Activated T-helper 1 cell treated with anti-CD3 and anti-CD28 coated beads, Interleukin-2, amount 50 U/mL, for 16 hours (primary cell): ENCODE measurements at places on chromosomes 11 and 22.

GRCh38 chr11:3126207-3126865 is 38.8 kb downstream of the OSBPL5 start:
- DNase-seq: no peak

DNA sequence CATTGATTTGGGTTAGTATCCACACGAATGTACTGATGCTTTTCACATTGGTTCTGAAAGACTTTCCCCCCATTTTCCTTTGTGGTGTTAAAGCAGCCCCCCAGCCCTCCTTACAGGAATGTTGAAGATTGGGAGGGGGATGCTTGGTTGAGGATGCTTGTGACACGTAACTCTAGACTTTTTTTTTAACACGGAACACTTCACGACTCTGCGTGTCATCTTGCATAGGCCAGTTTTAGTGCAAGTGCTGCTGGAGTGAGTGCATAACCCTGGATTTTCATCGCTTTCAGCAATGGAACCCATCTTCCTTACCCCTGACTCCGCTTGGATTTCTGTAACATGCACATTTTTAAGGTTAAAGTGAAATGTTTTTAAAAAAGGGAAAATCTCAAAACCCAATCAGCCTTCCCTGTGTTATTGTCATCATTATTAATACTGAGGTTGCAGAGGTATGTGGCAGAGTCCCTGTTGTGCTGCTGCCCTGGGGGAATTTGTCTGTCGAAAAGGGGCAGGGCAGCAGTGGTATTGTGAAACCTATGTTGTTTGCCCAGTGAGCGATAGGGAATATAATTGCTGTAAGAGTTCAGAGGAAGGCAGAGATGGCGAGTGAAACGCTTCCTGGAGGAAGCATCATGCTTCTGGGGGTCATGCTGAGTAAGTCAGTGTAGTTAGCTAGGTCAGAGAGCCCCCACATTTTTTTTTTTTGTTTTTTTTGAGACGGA is 12.1 kb downstream of the CECR2 start:
- no peak for DNase-seq

- DNase-seq: no peak
Observed at GRCh38 chr11:100229086-100229485, 458.0 kb upstream of the ARHGAP42 start.

DNA sequence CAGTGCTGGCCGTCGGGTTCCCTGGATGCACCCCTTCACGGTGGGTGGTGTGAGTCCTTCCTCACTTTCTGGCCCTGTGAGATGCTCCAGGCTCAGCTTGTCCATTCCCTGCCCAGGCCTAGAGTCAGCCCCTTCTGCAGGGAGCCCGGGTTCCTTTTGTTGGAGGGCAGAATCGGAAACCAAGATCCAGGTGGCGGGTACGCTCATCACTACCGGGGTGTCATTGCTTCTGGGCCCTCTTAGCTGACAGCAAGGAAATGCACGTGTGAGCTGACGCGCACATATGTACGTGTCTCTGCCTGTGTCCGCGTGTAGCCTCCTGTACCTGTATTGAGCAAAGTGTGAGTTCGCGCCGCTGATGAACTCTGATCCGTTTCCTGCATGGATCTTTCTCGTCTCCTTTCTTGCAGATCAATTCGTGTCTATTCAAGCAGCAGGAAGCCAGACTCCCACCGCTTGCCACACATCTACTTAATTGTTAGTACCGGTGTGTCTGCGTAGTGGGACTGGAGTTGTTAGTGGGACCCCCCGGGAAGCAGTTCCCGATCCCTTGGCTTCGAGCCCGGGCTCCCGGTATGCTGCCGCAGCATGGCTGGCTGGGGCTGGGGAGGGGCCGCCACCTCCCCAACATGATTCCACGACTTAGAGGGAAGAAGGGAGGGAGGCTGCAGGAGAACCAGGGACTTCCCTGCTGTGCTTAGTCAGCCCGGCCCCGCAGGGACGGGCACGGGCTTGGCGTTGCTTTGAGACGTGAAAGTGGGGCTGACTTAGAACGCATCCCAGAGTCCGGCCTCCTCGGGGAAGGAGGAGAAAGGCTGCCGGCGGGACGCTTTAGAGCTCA is 35.9 kb upstream of the GRAMD4 start:
- DNase-seq: no peak

DNA sequence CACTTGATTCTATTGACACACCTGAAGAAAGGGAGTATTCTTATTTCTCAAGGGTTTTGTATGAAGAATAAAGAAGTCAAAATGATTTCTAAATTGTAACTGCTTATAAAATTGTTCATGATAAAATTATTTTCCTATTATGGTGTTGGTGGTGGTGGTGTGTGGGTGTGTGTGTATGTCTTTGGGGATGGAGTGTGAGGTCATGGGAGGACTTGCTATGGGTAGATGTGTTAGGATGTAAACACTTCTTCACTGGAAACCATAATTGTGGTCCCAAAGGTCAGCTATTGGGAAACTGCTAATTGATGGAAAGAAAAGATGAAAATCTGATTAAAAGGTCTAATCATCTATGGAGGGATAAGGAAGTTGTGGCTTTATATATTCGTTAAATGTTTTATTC is 5.1 kb downstream of the TRIM22 start:
- DNase-seq: no peak

GRCh38 chr11:3058753-3059664 is 1.8 kb upstream of the CARS1 start:
- DNase-seq: no peak

DNA sequence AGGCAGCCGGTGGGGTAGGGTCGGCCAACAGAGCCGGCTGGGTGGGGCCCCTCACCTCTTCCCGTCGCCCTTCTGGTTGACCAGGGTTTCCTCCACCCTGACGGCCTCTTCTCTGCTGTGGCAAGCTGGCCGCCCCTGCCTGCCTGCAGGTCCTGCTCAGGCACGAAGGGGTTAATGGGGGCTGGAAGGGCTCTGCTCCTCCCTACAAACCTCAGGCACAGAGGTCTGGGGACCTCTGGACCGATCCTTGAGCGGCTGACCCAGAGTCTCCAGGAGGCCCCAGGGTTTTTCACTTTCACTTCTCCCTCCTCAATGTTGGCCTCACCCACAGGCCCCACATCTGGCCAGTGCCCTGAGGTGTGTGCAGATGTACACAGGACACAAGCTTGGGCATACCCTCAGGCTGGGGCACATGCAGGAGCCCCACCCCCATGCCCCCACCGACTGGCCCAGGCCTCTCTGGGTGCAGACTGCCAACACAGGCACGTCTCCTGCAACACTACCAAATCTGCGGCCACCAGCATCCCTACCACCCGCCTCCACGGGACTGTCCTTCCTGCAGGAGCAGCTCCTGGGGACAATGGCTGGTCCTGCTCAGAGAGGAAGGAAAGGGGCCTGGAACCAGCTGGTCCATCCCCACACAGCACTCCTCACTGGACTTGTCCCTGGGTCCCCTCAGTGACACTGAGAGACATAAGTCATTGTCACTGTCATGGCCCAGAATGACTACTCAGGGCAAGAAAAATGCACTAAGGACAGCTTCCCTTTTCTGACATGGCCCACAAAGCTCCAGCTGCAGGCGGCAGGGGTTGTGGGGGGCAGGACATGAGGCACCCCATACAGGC is 3.2 kb upstream of the TBX1 start:
- no peak for DNase-seq

- DNase-seq: no peak
Observed at GRCh38 chr22:49308300-49308699, 519.4 kb downstream of the BRD1 start.

GRCh38 chr22:46827136-46827780 is 64.8 kb downstream of the TBC1D22A start:
- no peak for DNase-seq

- no peak for DNase-seq
Observed at GRCh38 chr22:44031158-44031952, 7.3 kb downstream of the PARVB start.

- no peak for DNase-seq
Observed at GRCh38 chr11:123057661-123058305, 4.2 kb downstream of the HSPA8 start.

DNA sequence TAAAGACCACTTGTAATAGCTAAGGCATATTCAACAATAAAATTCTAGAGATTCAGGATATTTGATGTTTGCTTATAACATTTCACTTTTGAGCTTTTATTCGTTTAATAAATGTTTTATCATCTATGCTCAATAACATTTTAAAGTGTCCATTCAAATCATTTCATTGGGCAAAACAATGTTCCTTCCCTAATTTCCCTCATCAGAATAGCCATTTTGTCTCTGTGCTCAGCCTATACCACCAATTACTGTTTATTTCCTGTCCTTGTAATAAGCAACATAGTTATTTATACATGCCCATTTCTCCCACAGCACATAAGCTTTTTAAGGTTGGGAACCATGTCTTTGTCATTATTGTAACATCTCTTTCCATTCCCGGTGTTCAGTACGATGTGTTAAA is 1.3 kb upstream of the SC5D start:
- no peak for DNase-seq

DNA sequence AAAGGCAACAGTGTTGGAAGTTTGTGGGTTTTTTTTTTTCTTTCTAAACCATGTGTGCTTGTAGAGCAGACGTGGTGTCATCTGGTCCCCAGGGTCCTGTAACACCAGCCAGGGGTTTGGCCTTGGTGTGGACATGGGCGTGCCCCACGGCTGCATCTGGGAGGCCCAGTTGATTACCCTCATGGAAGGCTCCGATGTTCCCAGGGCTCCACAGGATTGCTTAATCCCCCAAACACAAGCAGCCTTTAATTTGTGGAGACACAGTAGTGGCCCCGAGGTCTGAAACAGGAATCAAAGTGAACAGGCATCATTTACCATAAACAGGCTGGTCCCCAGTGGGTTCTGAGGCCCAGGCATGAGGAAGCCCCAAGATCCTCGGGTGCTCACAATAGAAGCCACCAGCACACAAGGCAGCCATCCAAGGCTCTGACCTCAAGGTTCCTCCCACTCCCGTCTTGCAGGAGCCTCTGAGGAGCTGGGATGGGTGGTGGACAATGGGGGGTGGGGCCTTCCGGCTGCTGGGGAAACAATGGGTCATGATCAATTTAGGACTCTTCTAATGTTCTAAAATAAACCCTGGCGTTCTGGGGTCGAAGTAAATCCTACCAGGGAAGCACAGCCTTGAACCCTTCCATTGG is 115.0 kb upstream of the CD82 start:
- no peak for DNase-seq

DNA sequence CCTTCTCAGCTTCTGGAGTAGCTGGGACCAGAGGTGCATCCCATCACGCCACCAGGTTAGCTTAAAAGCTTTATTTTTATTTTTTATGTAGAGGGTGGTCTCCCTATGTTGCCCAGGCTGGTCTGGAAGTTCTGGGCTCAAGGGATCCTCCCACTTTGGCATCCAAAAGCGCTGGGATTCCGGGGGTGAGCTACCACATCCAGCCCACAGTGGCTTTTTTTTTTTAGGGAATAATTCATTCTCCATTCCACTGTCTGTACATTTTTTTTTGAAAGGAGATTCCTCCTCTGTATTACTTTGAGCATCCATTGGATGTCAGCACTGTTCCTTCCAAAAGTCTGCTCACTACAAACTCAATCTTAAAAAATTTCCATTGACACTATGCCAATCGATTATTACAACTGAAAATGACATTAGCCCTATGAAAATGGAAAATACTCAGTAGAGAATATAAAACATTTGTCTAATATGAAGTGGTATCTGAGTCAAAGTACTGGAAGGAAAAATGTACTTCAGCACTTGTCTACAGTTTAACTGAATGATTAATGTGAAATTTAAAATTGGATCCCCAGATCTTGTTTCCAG is 1.3 kb upstream of the LPXN start:
- no peak for DNase-seq

GRCh38 chr11:19934828-19935259 is 222.2 kb downstream of the NAV2 start:
- DNase-seq: no peak

DNA sequence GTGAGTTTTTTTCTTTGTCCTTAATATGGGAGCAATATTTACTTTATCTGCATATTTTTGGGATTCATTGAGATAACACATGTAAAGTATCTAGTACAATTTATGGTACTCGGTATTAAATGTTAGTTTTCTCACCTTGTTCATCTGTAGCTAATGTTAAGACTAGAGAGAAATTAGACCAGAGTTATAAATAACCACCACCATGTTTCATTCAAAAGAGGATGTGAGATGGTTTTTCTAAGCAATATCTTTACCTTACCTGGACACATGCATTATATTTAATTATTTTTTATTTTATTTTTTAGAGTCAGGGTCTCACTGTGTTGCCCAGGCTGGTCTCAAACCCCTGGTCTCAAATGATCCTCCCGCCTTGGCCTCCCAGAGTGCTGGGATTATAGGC is 18.4 kb downstream of the ARHGAP42 start:
- DNase-seq: no peak

GRCh38 chr11:104772806-104773241 is 125.4 kb downstream of the CASP12 start:
- no peak for DNase-seq

DNA sequence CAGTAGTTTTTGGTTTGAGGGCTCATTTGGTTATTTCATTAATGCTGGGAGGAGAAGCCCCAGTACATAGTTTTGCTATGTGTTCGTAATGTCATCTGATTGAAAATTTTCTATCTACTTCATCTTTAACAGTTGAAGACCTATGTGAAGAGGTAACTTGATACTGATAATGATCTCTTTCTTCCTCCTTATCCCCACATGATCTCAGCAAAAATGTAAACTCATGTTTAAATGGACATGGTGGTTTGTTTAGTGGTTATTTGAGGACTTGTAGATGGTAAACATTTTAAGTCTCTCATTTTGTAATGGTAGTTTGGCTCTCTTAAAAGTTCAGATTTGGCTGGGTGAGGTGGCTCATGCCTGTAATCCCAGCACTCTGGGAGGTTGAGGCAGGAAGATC is 53.7 kb upstream of the SPTBN2 start:
- DNase-seq: no peak

- no peak for DNase-seq
Observed at GRCh38 chr11:134464196-134464595, 52.2 kb upstream of the B3GAT1 start.

DNA sequence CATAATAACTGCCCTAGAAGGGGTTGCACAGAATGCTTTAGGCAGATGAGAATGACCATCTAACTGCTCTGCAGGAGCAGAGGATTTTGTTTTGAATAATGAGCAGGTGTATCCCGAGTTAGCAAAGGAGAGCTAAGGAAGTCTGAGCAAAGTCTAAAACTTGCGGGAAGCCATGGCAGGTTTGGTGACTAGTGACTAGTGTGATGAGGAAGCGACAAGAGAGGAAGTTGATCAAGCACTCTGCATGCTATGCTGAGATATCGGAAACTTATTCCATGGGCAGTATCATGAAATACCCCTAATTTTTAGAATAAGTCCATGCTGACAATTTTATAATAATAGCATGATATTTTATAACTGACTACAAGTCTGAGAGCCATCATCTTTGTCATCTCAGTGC is 12.9 kb downstream of the OLFML1 start:
- DNase-seq: no peak

GRCh38 chr22:31991102-31991839 is 46.9 kb downstream of the YWHAH start:
- no peak for DNase-seq

GRCh38 chr11:12868315-12869073 is 140.6 kb upstream of the RASSF10 start:
- no peak for DNase-seq

GRCh38 chr11:24132471-24132870 is 364.4 kb upstream of the LUZP2 start:
- no peak for DNase-seq

GRCh38 chr11:76783294-76783895 is at the start of gene TSKU:
TSS of gene TSKU (plus strand) at chr11:76783356. CDS start at chr11:76795617, 12,261 bp downstream.
- DNase-seq: no peak
